Stimulated activated CD4-positive, alpha-beta T cell treated with anti-CD3 and anti-CD28 coated beads, Interleukin-1b, Interleukin-23, amount 100 ng/mL, for 1 hour (primary cell): ENCODE measurements at places on chromosomes 4 and X.

DNA sequence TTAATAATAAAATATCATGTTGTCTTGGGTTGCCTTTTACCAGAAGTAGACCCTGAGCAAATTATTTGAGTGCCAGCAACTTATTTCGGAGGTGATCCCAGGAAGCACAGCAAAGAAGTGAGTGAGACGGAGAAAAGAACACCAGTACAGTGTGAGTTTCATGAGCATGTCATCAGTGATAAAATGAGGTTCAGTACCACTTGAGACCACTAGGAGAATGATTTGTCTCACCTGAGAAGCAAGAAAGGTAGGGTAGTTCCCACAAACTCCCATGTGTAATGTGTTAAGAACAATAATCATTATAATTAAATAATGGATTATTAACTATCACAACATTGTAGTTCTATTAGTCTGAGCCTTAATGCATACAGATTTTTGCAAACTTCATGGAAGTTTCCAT lies 112.8 kb upstream of the DMD start:
- DNase-seq: no peak

- DNase-seq: no peak
Observed at GRCh38 chrX:30489323-30489722, 88.2 kb downstream of the TASL start.

GRCh38 chr4:24748758-24749350 lies 46.5 kb upstream of the SOD3 start:
- DNase-seq: no peak

DNA sequence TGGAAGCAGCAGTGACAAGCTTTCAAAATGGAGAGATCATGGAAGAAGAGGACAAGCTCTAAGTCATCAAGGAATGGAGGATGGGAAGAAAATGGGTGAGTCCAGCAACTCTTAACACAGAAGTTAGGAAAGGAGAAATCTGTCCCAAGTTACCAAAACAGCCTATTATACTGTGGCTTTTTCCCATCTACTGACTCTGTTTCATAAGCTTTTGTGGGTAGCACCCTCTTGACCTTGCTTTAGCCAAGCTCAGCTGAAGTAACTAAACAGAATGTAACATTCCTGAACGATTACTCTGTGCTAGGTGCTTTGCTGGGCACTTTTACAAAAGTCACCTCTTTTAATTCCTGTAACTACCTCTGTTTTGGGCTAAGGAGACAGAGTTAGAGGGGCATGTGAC lies 54.9 kb downstream of the MAP7D2 start:
- DNase-seq: no peak

DNA sequence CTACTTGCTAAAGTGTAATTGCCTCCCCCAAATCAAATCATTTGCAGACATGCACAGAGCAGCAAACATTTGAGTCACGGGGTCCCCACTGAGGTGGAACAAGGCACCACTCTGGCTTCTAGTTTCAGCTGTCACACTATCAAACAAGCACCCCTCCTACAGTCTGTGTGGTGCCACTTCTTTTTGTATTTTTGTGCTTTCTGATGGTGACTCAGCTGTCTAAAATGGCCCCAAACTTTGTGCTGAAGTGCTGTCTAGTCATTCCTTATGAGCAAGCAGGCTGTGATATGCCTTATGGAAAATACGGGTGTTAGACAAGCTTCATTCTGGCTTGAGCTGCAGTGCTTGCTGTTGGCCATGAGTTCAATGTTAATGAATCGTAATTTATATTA lies 15.4 kb downstream of the IGFBP7 start:
- no peak for DNase-seq

- no peak for DNase-seq
Observed at GRCh38 chrX:15816886-15817285, 26.6 kb downstream of the ZRSR2 start.

DNA sequence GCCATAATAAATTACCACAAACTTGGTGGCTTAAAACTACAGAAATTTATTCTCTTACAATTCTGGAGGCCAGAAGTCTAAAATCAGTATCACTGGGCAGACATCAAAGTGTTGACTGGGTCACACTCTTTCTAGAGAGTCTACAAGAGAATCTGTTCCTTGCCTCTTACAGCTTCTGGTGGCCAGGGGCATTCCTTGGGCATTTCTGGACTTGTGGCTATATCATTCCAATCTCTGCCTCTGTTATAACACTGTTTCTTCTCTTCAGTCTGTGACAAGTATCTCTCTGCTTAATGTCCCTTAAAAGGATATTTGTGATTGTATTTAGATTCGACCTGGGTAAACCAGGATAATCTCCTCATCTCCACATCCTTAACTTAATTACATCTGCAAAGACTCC lies 207.3 kb upstream of the DCAF8L1 start:
- no peak for DNase-seq

GRCh38 chr4:107666134-107666533 lies 53.9 kb downstream of the PAPSS1 start:
- no peak for DNase-seq

DNA sequence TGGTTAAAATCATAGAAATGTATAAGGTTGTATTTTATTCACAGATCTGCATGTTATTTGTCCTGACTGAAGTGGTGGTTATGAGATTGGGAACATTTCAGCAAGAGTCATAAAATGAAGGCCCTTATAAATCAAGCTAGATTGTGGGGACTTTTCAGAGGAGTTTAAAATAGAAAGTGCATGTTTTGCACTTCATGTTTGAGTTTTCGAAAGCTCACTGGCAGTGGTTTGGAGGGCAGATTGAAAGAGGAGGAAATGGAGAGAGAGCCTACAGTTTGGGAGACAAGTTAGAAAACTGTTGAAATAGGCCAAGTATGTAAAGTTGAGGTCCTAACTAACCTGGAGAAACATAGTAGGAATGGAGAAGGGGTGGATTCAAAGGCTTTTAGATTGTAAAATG lies 124.9 kb downstream of the KDM6A start:
- DNase-seq: no peak

DNA sequence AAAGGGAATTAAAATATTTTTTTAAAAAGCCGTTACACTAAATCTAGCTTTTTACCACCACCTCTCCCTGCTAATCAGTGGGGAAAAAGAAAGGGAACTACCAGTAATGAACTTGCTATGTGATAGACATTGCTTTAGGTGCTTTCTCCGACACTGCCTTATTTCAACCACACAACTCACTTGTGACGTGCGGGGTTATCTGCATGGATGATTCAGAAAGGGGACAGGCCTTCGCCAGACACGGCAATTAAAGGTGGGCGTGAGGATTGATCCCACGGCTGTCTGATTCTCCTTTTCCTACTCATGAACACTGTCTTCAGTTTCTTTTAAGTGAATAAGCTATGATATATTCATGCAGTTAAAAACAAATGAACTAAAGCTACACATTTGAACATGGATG lies 882 bp upstream of the CXCR3 start:
- DNase-seq: peak; percentile 33

DNA sequence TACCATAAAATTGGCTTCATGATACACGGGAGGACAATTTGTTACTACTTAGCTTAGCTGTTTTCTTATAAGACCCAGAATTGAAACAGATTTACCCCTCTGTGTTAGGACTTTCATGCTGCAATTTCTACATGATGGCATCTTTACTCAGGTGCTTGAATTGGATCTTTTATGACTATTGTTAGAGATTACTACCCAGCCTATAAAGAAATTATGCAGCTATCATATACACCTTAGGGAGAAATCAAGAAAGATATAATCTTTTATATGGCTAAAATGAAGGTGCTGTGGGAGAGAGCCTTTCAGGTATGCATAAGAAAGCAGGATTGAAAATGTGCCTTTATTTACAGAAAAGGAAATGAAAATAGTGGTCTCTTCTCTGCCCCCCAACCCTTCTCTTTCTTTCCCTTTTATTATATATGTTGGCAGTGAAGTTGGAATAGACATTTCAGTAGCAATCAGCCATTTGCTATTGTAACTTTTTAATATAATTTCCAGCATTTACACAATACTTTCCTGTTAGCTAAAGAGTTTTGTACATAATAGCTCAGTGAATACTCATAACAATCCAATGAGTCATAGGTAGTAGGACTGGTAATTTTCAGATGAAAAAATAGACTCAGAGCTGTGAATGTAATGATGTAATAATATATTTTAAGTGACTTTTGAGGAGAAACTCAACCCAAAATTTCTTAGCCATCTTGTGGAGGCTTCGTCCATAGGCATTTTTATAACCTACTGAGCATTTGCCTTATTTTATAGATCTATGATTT lies 311.8 kb downstream of the ADGRL3 start:
- no peak for DNase-seq

DNA sequence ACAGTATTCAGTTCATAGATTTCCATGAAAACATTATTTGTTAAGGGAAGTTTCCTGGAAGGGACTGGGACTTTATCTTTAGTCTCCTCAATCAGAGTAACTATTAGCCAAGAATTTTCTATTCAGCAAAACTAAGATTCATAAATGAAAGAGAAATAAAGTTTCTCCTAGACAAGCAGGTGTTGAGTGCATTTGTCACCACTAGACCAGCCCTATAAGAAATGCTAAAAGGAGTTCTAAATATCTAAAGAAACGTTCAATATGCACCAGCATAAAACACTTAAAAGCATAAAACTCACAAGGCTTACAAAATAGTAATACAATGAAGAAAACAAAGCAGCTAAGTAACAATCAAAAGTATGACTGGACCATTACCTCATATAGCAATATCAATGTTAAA lies 423.0 kb downstream of the TECRL start:
- DNase-seq: no peak

GRCh38 chrX:44906542-44906941 lies 33.6 kb downstream of the KDM6A start:
- no peak for DNase-seq
